ENCODE measurements at places on chromosomes 13 and 19.

- DNase-seq, result no peak
These were observed 682.4 kb downstream of the UQCRFS1 start for GRCh38 chr19:28530406-28531035.

GRCh38 chr19:3644351-3645066 is 17.9 kb upstream of the CACTIN start:
- DNase-seq, result no peak

DNA sequence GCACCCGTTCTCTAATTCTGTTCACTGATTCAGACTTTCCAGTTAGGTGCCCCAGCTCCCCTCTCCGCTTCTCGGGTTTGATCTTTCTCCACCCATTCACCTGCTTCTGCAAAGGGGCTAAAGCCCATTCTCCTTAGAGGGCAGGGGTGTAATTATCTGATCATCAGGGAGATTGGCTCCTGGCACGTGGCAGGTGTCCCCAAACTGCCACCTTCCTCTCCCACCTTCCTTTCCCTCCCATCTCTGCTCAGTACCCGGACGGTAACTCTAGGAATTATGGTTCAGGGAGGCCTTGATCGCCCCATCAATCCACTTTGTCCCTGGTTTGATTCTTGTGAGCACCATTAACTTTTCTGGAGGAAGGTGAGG is 212 bp downstream of the FFAR1 start:
- no peak for DNase-seq

DNA sequence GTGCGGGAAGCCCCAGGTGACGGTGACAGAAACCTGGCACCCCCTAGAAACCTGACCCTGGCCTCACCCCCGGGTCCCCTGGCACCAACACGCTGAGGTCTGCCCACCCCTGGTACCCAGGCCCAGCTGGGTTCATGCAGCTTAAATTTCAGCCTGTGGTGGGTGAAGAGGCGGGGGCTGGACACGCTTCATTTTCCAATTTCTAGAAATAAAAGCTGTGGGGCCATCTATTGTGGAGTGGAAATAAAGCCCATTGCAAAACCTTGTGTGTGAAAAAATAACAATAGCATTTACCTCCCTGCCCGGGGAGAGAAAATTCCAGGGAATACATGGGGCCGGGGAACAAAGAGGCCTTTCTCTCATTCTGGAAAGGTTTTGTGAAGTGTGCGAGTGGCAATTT is 7.5 kb upstream of the FUT5 start:
- no peak for DNase-seq

GRCh38 chr13:31042049-31042448 is 109.6 kb downstream of the TEX26 start:
- no peak for DNase-seq

- DNase-seq, result no peak
These were observed 263.7 kb upstream of the PCDH9 start for GRCh38 chr13:67493835-67494234.

GRCh38 chr19:45643024-45643926 is 4.1 kb upstream of the EML2 start:
- peak; percentile 90 for DNase-seq

DNA sequence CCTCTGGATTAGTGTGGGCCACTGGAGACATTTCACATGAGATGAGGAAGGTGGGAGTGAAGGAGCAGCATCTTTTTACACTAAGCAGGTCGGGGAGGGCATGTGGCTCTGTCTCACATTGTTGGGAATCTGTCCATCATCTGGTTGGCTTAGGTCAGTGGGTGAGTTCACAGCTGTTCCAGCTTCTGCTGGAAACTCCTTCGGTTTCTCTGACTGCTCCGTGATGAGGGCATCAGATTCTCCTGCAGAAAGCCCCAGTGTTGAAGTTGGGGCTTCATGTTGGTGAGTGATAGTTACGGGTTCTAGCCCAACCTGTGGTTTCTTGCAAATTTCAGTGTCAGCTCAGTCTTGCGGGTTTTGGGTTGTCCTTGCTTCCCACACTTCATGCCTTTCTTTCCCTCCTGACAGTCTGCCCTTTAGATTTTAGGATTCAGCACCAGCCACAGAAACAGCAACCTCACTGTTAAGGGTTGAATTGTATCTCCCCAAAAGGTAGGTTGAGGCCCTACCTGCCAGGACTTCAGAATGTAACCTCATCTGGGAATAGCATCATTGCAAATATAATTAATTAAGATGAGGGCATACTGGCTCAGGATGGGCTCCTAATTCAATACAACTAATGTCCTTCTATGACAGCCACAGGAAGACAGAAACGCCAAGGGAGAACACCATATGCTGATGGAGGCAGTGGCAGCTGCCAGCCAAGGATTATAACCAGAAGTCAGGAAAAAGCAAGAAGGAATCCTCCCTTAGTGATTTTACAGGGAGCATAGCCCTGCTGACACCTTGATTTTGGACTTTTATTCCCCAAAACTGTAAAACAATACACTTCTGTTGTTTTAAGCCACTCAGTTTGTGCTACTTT is 7.6 kb upstream of the ALOX5AP start:
- no peak for DNase-seq

- DNase-seq, result no peak
These were observed 19.4 kb downstream of the TSHZ3 start for GRCh38 chr19:31329819-31330218.

- no peak for DNase-seq
These were observed 1596.3 kb downstream of the PCDH9 start for GRCh38 chr13:65633806-65634205.

DNA sequence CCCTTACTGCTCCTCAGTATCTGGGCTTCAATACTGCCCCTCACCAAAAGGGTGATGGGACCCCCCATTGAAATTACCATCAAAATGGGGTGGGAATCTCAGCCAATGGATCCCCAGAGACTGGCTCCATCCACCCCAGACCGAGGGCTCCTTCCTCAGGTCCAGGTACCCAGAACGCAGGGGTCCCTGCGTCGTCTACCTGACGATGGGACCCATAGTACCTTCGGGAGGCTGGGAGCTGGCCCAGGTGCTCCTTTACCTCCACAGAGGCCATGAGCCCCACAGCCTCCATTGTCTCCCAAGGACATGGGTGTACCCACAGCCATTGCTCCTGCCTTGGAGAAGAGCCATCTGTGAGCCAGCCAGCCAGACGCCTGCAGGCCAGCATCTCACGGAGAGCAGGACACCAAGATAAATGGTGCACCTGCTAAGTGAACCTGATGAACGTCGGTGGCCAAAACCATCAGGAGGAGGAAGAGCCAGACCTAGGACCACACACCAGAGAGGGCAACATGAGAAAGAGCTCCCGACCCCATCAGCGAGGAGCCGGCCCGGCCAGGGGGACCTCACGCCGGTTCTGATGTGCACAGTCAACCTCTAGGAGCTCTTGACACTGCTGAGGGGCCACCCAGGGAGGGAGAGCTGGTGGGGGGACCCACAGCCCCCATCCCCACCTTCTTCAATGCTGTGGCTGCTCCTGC is 156.8 kb upstream of the SOX1 start:
- no peak for DNase-seq

GRCh38 chr13:30255696-30256095 is 51.7 kb downstream of the KATNAL1 start:
- no peak for DNase-seq

- peak; percentile 61 for DNase-seq
These were observed 4.9 kb upstream of the ERCC1 start for GRCh38 chr19:45428384-45429231.

GRCh38 chr13:31755803-31756212 is 16.5 kb downstream of the RXFP2 start:
- no peak for DNase-seq

DNA sequence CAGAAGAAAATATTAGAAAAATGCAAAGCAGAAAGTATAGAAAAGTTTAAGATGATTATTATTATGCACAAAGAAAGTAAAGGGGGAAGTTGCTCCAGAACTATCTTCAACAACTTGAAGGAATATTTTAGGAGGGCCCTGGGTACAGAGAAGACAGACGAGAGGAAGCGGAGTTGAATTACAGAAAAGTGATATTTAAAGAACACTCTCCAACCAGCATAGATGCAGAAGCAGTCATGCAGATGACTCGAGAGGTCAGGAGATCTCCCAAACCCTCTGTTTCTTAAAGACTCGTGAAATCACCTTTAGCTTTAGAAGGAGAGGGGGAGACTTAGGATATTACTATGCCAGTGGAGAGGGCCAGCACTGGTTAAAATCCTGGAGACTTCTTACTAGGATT is 8.5 kb upstream of the SHISA2 start:
- DNase-seq, result no peak

- no peak for DNase-seq
These were observed 435.2 kb upstream of the ZNF507 start for GRCh38 chr19:31910224-31910623.
